Skin of body (tissue), 3 donors: ENCODE measurements at places on chromosomes 16 and 17. TPM values are rescaled to one million over a fixed set of nuclear protein-coding genes. Genes with fewer than 3 reads are reported as not detected.

Gene KDM6B
- 30.6 TPM for total RNA-seq

Gene GAST
- total RNA-seq: not detected

Gene MED1
- 22.1 TPM for total RNA-seq

Gene ATP2A1
- total RNA-seq: 64.1 TPM

Gene RHOT2
- 26.4 TPM for total RNA-seq

Gene SLC16A6
- 2.5 TPM for total RNA-seq

Gene CFAP97D1
- not detected for total RNA-seq

Gene CNTD1
- total RNA-seq: 0.20 TPM

Gene GUCY2D
- total RNA-seq: 0.39 TPM

Gene PRR11
- total RNA-seq: 4.0 TPM

Gene ATAD5
- total RNA-seq: 5.1 TPM

Gene ZMYND15
- total RNA-seq: 0.89 TPM

Gene KRT23
- total RNA-seq: 107 TPM

Gene AANAT
- total RNA-seq: not detected

Gene ABHD15
- total RNA-seq: 7.0 TPM

Gene CPNE7
- 0.89 TPM for total RNA-seq

Gene HOXB1
- total RNA-seq: not detected

Gene TBX6
- total RNA-seq: 0.20 TPM

Gene ABCA3
- 3.5 TPM for total RNA-seq

Gene TMEM106A
- 5.0 TPM for total RNA-seq

Gene CLEC18C
- total RNA-seq: not detected
